NCI-H1694 (cell line): ENCODE measurements at places on chromosomes 11 and 22.
A peak's percentile ranks its signal among the peaks of the same experiment; 100 is the strongest.

GRCh38 chr11:102853956-102854355, 10.5 kb upstream of the MMP3 start:
- no peak for DNase-seq

DNA sequence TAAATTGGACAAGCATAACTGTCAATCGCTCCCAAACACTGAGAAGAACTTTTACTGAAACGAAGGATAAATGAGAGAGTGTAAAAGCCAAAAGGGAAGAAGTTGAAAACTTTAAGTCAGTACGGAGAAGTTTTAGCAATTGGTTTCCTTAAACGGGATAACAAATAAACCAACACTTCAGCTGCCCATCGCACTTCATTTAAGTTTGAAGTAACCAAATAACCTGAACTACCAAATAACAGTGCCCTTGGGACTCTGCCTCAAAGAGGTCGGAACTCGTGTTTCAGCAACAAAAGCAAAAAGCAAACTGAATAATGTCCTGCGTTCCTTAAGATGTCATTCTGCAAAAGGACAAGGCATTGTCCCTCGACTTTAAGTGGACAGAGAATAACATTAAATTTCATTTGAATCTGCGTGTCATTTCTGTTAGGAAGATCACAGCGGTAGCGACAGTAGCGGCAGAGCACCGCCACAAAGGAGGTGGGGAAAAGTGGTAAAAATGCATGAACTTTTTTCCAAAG, 127.0 kb upstream of the C11orf58 start:
- DNase-seq, result no peak

- DNase-seq, result no peak
Observed at GRCh38 chr11:10727146-10727851, 23.7 kb upstream of the CTR9 start.

DNA sequence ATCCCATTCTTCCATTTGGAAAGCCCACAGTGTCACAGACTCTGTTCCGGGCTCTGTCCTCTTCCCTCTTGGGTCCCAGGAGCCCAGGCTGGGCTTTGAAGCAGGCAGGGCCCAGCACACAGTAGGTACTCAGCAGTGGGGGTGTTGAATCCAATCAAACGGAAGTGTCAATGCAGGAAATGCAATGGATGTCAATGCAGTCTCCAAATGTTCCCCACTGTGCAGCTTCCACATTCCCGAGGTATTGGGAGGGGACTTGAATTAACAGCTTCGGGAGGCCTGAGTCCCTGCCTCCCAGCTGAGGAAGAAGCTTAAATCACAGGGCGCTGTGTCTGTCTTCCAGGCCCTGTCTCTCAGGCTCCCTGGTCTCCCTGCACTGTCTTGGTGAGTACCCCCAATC, 21.8 kb upstream of the SMIM35 start:
- no peak for DNase-seq

DNA sequence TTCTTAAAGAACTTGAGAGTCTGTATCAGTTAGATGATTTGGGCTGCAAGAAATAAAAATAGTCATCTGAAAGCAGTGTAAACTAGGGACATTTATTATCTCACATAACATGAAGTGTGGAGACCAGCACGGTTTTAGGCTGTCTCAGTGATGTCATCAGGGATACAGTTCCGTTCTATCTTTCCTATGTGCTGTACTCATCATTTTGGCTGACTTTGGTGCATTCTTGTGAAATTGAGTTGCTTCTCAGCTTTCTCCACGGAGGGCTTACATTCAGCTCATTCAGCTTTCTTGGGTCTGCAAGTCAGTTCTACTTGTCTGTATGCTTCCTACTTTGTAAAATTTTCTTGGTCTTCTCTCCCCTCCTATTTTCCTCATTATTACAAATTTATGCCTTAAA, 51.8 kb upstream of the LIN7C start:
- DNase-seq, result no peak

DNA sequence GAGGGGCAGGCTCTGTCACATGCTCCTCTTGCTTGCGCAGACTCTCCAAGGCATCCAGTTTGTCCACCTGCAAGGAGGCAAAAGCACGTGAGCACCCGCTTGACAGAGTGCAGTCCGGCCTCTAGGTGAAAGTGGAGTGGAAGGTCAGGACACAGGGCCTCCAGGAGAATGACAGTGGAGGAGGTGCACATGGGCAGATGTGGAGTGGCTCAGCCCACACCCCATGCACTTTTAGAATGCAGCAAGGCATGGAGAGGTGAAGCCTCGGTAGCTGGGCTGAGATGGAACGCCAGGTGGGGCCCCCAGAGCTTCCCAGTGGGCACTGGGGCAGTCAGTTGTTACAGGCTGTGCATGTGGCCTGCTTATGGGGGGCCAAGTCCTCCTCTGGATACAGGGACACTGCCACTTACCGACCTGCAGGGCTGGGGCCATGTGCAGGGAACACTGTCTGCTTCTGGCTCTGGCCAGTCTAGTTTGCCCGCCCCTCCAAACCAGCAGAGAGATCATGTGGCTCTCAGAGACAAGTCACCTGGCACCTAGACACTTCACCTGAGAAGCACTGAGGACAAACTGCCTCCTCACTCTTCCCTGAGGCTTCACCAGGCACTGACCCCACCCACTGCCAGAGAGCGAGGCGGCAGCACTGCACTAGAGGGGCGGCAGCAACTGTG, 2.3 kb upstream of the SLC25A1 start:
- no peak for DNase-seq

- no peak for DNase-seq
Observed at GRCh38 chr11:57588046-57588710, 9.3 kb upstream of the SERPING1 start.

DNA sequence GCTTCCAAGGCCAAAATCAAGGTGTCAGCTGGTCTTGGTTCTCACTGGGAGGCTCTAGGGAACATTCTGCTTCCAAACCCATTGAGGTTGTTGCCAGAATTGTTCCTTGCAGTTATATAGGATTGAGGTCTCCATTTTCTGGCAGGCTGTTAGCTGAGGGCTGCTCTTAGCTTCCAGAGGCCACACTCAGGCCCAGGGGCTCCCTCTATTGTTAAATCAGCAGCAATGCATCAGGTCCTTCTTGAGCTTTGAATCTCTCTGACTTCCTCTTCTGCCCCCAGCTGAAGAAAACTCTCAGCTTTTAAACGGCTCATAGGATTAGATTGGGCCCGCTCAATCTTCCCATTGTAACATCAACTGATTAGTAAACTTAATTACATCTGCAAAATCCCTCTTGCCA, 39.3 kb upstream of the BSX start:
- peak; percentile 19 for DNase-seq

DNA sequence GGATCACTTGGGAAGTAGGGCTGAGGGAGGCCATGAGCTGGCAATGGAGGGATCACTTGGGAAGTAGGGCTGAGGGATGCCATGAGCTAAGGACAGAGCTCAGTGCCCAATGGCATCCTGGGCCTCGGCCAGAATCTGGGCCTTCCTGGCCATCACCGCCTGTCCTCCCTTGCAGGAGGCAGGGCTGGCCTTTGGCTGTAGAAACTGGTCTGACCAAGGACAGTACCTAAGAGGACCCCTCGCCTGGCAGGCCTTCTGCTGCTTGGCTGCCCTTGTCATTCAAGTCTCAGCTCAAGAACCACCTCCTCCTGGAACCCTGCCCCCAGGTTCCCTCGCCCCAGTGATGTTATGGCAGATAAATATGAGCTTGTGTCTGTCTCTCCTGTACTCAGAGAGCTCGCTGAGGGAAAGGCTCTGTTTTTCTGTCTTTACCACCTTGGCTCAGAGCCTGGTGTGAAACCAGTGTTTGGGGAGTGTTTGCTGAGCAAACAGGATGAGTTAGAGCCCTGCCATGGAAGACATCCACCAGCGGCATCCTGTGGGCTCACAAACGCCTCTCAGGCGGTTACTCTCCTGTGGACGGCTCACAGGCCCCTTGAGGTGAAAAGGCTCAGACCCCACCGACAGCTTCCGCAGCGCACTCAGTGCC, 19.3 kb upstream of the RASL10A start:
- DNase-seq, result no peak

- DNase-seq, result no peak
Observed at GRCh38 chr22:49446759-49447710, 380.6 kb downstream of the BRD1 start.

GRCh38 chr11:70572974-70573260, 174.6 kb downstream of the CTTN start:
- DNase-seq, result no peak

GRCh38 chr22:44632541-44633396, 69.2 kb upstream of the PRR5 start:
- no peak for DNase-seq

- no peak for DNase-seq
Observed at GRCh38 chr11:130070846-130071200, 1.1 kb downstream of the APLP2 start.

GRCh38 chr11:2121227-2122130, 17.7 kb downstream of the IGF2 start:
- DNase-seq, result no peak

GRCh38 chr11:36062796-36063365, 119.0 kb downstream of the LDLRAD3 start:
- no peak for DNase-seq

- no peak for DNase-seq
Observed at GRCh38 chr22:42111798-42112197, 18.8 kb downstream of the CYP2D6 start.

DNA sequence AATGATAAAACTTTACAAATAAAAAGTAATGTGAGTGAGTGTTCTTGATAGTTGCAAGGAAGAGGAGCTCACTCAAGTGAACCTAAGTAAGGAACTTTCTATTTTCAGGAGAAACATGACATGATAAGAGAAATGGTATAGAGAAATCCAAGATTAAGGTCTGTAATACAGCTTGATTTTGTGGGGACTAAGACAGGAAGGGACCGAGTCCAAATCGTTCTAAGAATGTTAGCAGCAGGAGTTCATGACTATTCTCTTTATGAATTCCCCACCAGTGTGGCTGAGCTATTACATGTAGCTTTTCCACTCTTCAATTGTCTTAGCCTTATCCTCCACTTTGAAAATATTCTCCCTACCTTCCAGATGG, 698.6 kb upstream of the ARHGAP42 start:
- no peak for DNase-seq

DNA sequence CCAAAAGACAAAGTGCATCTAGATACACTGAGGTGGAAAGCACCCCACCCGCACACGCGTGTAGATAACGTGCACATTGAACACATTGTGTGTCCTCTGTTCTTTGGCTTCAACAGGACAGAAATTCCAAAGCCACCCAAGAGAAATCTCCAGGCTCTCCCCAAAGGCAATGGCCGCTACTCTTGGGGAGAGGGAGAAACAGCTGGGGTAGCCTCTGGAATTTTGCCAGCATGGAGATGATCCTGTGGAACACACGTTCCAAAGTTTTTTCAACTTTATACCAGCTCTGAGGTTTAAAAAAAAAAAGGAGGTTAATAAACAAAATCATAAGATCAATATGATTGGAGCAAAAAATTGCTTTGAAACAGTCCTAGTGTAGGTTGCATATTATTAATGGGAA, 63.0 kb upstream of the CD82 start:
- no peak for DNase-seq

GRCh38 chr11:36039471-36039870, 95.6 kb downstream of the LDLRAD3 start:
- DNase-seq, result no peak

- no peak for DNase-seq
Observed at GRCh38 chr11:95279921-95280868, 49.2 kb upstream of the SESN3 start.

GRCh38 chr11:101907815-101908214, 7.0 kb upstream of the CEP126 start:
- no peak for DNase-seq
